ENCODE measurements at places on chromosomes 5 and 9. TPM values are rescaled to one million over a fixed set of nuclear protein-coding genes. Genes with fewer than 3 reads are reported as not detected.

DNA sequence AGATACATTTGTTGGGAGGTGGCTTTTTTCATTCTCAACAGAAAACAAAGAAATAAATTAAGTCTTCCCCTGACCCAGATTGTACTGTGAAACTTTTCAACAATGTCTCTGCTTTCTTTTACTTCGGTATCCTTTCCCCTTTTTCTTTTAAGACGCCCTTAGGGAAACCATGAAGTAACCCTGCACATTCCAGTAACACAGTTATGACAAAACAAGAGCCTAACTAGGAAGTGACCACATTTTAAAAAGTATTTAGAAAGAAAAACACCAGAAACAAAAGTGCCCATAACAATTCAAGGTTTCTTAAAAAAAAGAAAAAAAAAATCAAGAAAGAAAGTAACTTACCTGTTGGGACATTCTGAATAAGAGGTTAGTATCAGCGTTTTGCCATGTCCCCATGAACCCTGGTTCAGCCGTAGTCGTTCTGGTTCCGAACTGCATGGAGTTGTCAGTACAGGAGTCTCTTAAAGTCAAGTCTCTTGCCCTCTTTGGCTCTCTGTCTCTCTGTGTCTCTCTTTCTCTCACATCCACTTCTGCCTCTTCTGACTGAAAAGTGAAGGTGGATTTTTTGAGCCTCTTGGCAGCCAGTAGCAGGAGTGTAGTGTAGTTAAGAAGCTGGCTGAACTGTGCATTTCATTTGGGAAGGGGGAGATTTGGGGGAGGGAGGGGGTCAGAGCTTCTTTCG is 142.9 kb downstream of the BNC2 start:
- H3K27me3 ChIP-seq = no peaks in the 10 kb centered on the region
- H3K4me1 ChIP-seq = no peaks in the 10 kb centered on the region
- DNase-seq = no peak
- no peaks in the 10 kb centered on the region for H3K36me3 ChIP-seq
- H3K27ac ChIP-seq = no peak overlapping the region

Gene SOHLH1
- total RNA-seq = not detected

- no peak for DNase-seq
- no peaks in the 10 kb centered on the region for H3K27me3 ChIP-seq
- 0 out of 2 replicates have a peak, but pooled peaks cover 2% of the 10 kb centered on the region for H3K4me1 ChIP-seq
- H3K4me3 ChIP-seq = no peak overlapping the region
- no peak overlapping the region for H3K27ac ChIP-seq
- no peaks in the 10 kb centered on the region for H3K36me3 ChIP-seq
Measured at GRCh38 chr9:110157823-110158664, 49.9 kb downstream of the C9orf152 start.

- peak overlapping the region; percentile 31 for H3K4me3 ChIP-seq
- peak overlapping the region; percentile 98 for H3K27ac ChIP-seq
- H3K27me3 ChIP-seq = no peaks in the 10 kb centered on the region
- peaks cover 99% of the 10 kb centered on the region for H3K4me1 ChIP-seq
- no peak for DNase-seq
- H3K36me3 ChIP-seq = no peaks in the 10 kb centered on the region
Measured at GRCh38 chr9:37295178-37295577, 127.3 kb upstream of the GRHPR start.

GRCh38 chr5:170483701-170484458 is 19.9 kb upstream of the KCNIP1 start:
- no peak overlapping the region for H3K4me3 ChIP-seq
- H3K36me3 ChIP-seq = no peaks in the 10 kb centered on the region
- no peak overlapping the region for H3K27ac ChIP-seq
- H3K27me3 ChIP-seq = no peaks in the 10 kb centered on the region
- peaks cover 78% of the 10 kb centered on the region for H3K4me1 ChIP-seq

DNA sequence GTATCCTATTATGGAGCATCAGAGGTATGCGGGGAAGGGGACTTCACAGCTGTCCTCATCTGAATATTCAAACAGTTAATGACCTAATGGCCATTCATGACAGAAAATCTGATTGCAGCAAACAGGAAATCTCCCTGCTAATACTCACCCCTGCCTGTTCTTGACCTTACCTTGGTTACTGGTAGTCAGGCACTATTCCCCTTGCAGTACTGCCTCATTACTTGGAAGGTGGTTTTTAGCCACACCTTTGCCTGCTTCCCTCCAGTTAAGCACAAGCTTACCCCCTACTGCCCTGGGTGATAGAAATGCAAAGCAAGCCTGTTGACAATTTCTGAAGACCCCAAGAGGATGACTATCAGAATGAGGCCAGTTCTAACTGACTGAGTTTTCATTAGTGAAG is 332.4 kb downstream of the NTRK2 start:
- no peaks in the 10 kb centered on the region for H3K36me3 ChIP-seq
- no peaks in the 10 kb centered on the region for H3K27me3 ChIP-seq
- no peak overlapping the region for H3K27ac ChIP-seq
- no peak for DNase-seq
- peaks cover 3% of the 10 kb centered on the region for H3K4me1 ChIP-seq

- no peaks in the 10 kb centered on the region for H3K27me3 ChIP-seq
- H3K4me3 ChIP-seq = peak overlapping the region; percentile 83
- H3K27ac ChIP-seq = peak overlapping the region; percentile 94
- H3K4me1 ChIP-seq = peaks cover 39% of the 10 kb centered on the region
- H3K36me3 ChIP-seq = peaks cover 23% of the 10 kb centered on the region
Measured at GRCh38 chr9:34125681-34126206, 754 bp downstream of the DCAF12 start.

DNA sequence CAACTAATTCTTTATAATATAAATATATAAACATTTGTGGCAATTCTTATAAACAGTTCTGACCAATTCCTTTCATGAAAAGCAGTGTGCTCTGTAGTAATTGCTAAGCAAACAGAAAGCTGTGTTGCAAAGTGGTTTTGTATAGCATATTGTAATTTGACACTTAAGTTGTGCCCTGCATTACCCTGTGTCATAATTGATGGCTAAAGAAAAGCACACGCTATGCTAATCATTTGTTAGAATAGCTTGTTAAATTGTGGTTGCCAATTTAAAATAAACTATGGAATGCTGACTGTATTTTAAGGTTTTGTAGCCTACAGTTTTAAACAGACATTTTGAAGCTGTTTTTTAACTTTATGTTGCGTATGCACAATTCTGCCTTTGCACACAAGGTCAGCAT is 140.0 kb downstream of the PBX3 start:
- H3K27me3 ChIP-seq = no peaks in the 10 kb centered on the region
- DNase-seq = no peak
- H3K4me1 ChIP-seq = no peaks in the 10 kb centered on the region
- H3K4me3 ChIP-seq = no peak overlapping the region
- H3K27ac ChIP-seq = no peak overlapping the region

Gene ANXA2R
- 15.3 TPM for total RNA-seq

Gene LAMC3
- total RNA-seq = not detected

DNA sequence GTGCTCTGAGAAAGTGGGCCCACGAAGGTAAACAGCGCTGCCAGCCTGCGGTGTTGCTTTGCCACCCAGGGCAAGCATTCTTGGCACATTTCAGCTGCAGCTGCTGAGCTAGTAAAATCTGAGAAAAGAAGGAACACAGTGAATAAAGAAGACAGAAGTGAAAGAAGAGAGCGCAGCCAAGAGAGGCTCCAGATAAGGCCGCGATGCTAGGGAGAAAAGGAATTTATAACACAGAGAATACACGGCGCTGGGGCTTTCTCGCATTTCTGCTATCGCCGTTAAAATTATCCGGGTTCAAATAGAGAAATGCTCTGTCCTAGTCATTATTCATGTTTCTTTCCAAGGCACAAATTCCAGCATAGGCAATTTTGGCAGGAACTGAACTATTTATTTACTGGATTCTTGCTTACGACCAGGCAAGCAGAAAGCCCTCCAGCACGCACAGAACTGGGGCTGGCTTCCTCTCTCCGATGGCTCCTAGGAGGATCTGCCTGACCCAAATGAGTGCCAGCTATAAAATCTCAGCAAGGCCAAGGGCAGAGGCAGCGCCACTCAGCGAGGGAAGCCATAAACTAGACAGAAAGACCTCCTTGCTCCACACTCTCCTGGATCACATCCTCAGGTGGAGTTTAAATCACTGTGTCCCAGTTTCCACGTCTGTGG is 111.2 kb downstream of the ATPSCKMT start:
- no peak for DNase-seq
- H3K4me3 ChIP-seq = no peak overlapping the region
- H3K27ac ChIP-seq = no peak overlapping the region

Gene SPATA31A3
- total RNA-seq = not detected

DNA sequence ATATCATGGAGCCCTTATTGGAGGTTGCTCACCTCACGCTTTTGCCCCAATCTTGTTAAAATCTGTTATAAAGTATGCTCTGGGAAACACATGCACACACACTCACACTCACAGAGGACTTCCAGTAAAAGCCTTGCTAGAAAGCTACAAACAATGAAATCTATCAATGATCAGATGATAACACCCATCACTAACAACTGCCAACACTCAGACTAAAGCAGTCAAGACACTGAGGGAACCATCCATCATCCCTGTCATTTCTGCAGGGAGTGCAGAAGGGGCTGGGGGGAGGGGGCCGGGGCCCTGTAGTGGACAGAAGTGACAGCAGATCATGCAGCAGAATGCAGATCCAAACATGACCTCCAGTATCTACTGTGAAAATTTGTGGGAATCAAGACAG is 179.1 kb downstream of the AOPEP start:
- no peaks in the 10 kb centered on the region for H3K27me3 ChIP-seq
- H3K36me3 ChIP-seq = no peaks in the 10 kb centered on the region
- no peaks in the 10 kb centered on the region for H3K4me1 ChIP-seq
- H3K27ac ChIP-seq = no peak overlapping the region
- no peak for DNase-seq

DNA sequence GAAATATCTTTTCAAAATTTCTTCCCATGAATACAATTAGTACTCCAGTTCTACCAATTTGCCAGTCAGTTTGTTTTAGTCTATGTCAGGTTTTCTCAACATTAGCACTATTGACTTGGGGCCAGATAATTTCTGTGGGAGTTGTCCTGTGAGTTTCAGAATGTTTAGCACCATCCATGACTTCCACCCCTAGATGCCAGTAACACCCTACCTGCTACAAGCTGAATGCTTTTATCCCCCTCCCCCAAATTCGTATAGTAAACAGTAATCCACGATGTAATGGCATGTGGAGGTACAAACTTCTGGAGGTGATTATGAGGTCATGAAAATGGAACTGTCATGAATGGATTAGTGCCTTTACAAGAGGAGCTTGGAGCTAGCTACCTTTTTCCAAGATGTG is 420.0 kb downstream of the CDH18 start:
- no peaks in the 10 kb centered on the region for H3K27me3 ChIP-seq
- H3K36me3 ChIP-seq = no peaks in the 10 kb centered on the region
- H3K4me3 ChIP-seq = no peak overlapping the region
- no peaks in the 10 kb centered on the region for H3K4me1 ChIP-seq
- no peak for DNase-seq
- no peak overlapping the region for H3K27ac ChIP-seq

Gene FRRS1L
- not detected for total RNA-seq

- H3K4me1 ChIP-seq = peaks cover 5% of the 10 kb centered on the region
- no peak overlapping the region for H3K4me3 ChIP-seq
- no peak for DNase-seq
- H3K36me3 ChIP-seq = peaks cover 6% of the 10 kb centered on the region
Measured at GRCh38 chr5:61082516-61083280, 79.6 kb downstream of the SMIM15 start.

Gene TJP2
- total RNA-seq = 2.3 TPM

- H3K4me1 ChIP-seq = peaks cover 16% of the 10 kb centered on the region
- no peaks in the 10 kb centered on the region for H3K27me3 ChIP-seq
Measured at GRCh38 chr5:66149950-66150349, 5.8 kb downstream of the SREK1 start.

DNA sequence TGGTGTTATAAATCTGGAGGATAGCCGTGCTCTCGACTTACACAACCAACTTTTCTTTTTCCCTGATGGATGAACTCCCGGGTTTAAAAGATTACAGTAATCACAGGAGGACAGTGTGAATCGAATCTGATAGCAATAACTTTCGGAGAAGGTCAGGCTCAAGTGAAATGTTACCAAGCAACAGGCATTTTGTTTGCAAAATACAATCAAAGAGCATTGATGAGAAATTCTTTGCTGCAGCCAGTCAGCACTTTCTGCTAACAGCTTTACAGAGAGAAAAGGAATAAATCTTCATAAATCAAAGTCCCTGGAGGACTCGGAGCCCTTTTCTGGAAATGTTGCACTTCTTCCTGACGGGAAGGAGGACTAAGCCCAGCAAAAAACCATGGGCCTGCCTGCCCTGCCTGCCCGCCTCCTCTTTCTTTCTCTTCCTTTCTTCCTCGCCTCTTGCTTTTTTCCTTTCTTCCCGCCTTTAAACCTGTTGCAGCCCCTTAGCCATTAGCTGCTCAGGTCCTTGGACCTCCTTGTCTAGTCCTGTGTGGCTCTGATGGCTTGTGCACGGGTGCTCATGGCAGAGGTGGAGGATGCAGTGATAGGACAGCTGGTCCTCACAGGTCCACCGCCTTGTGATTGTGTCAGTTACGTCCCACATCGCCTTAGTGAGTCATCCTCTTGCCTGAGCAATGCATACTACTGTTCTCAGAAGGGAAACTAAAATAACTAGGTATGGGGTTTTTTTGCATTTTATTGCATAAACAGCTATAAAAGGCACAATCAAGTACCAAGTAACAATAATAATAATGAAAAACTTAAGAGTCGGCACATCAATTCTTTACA is 6.2 kb downstream of the DMRT3 start:
- no peak overlapping the region for H3K4me3 ChIP-seq
- H3K36me3 ChIP-seq = no peaks in the 10 kb centered on the region
- H3K27ac ChIP-seq = no peak overlapping the region
- no peaks in the 10 kb centered on the region for H3K27me3 ChIP-seq
- no peaks in the 10 kb centered on the region for H3K4me1 ChIP-seq

Gene CKMT2
- total RNA-seq = not detected

Gene AGXT2
- total RNA-seq = not detected

DNA sequence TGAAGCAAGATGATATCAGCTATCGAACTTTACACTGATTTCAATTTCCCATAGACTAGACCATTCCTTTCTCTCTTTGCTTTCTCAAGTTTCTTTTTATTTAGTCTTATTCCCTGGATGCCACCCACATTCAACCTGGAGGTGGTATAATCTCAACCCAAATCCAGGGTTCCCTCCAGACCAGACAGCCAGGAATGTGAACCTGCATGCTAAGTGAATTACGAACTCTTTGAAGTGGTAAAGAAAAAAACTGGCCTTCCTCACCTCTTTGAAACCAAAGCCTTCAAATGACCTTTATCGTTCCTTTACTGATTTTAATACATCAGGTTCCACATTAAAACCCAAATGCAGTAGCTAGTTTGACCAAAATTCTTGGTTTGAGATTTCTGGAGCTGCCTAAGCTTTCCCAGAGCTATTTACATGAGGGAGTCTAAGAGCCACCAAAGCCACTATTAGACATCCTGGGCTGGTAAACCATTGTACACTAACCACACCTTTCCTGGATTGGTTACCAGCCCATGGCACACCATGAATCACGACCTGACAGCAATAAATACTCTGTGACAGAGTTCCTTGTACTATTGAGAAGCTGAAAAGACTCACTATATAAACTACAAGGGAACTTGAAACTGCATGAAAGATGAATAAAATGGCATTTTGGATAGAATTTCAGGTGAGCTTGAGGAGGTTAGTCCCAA is 323.7 kb downstream of the ADAMTS6 start:
- no peak for DNase-seq
- no peaks in the 10 kb centered on the region for H3K27me3 ChIP-seq
- H3K4me3 ChIP-seq = no peak overlapping the region
- no peaks in the 10 kb centered on the region for H3K36me3 ChIP-seq
- H3K27ac ChIP-seq = no peak overlapping the region
- no peaks in the 10 kb centered on the region for H3K4me1 ChIP-seq
